Glutamatergic neuron (in vitro differentiated cells): ENCODE measurements at places on chromosomes 2 and 18. TPM values are rescaled to one million over a fixed set of nuclear protein-coding genes. Genes with fewer than 3 reads are reported as not detected.

Gene IL1F10
- not detected for total RNA-seq

Gene CGREF1
- 1.3 TPM for total RNA-seq

Gene SLC9A2
- not detected for total RNA-seq

Gene PMAIP1
- 12.6 TPM for total RNA-seq

Gene KCNK3
- total RNA-seq, result 21.7 TPM
